ENCODE measurements at places on chromosomes 4 and X. TPM values are rescaled to one million over a fixed set of nuclear protein-coding genes. Genes with fewer than 3 reads are reported as not detected.

Gene PPP4R3C
- total RNA-seq, result not detected

Gene PFKFB1
- not detected for total RNA-seq

Gene PNMA6A
- total RNA-seq, result 8.7 TPM

Gene FMR1NB
- total RNA-seq, result not detected

Gene VCX
- total RNA-seq, result not detected

Gene XAGE2
- total RNA-seq, result not detected

Gene ARHGAP6
- total RNA-seq, result 0.46 TPM

Gene RASGEF1B
- 1.1 TPM for total RNA-seq

Gene TMEM144
- total RNA-seq, result 14.5 TPM

Gene CT45A3
- not detected for total RNA-seq

Gene WAS
- total RNA-seq, result under 0.01 TPM

Gene MAB21L2
- total RNA-seq, result not detected

Gene RIPPLY1
- total RNA-seq, result not detected

Gene TMEM35A
- total RNA-seq, result not detected

Gene SLC7A11
- 362 TPM for total RNA-seq

Gene CLTRN
- 0.36 TPM for total RNA-seq

Gene USP26
- not detected for total RNA-seq

Gene RTL5
- total RNA-seq, result 0.69 TPM

Gene PCDH11X
- total RNA-seq, result under 0.01 TPM

Gene LSM6
- total RNA-seq, result 17.9 TPM

Gene ZFP92
- under 0.01 TPM for total RNA-seq

Gene C4orf54
- total RNA-seq, result 0.67 TPM

Gene NCBP2L
- under 0.01 TPM for total RNA-seq

Gene FRG2
- total RNA-seq, result not detected

Gene GYG2
- total RNA-seq, result 36.6 TPM

Gene P2RY8
- total RNA-seq, result not detected

Gene IDUA
- 14.5 TPM for total RNA-seq

Gene PKD2
- 61.9 TPM for total RNA-seq

Gene BTC
- under 0.01 TPM for total RNA-seq

Gene TEX13C
- not detected for total RNA-seq

Gene PTPN13
- total RNA-seq, result 75.4 TPM

Gene NOX1
- total RNA-seq, result not detected

Gene FAAH2
- not detected for total RNA-seq

Gene ZDHHC15
- under 0.01 TPM for total RNA-seq

Gene NPY5R
- not detected for total RNA-seq

Gene PDE6B
- total RNA-seq, result 0.15 TPM

Gene CNGA1
- not detected for total RNA-seq

Gene SLC39A8
- 28.5 TPM for total RNA-seq

Gene DDX3X
- 136 TPM for total RNA-seq

Gene XK
- total RNA-seq, result under 0.01 TPM

Gene CYLC1
- total RNA-seq, result not detected

Gene ATOH1
- not detected for total RNA-seq

Gene TCEAL7
- total RNA-seq, result 11.7 TPM

Gene TMPRSS11D
- total RNA-seq, result not detected

Gene HHIP
- total RNA-seq, result not detected

Gene VSIG4
- not detected for total RNA-seq
